ENCODE measurements at places on chromosomes 3 and 15.

DNA sequence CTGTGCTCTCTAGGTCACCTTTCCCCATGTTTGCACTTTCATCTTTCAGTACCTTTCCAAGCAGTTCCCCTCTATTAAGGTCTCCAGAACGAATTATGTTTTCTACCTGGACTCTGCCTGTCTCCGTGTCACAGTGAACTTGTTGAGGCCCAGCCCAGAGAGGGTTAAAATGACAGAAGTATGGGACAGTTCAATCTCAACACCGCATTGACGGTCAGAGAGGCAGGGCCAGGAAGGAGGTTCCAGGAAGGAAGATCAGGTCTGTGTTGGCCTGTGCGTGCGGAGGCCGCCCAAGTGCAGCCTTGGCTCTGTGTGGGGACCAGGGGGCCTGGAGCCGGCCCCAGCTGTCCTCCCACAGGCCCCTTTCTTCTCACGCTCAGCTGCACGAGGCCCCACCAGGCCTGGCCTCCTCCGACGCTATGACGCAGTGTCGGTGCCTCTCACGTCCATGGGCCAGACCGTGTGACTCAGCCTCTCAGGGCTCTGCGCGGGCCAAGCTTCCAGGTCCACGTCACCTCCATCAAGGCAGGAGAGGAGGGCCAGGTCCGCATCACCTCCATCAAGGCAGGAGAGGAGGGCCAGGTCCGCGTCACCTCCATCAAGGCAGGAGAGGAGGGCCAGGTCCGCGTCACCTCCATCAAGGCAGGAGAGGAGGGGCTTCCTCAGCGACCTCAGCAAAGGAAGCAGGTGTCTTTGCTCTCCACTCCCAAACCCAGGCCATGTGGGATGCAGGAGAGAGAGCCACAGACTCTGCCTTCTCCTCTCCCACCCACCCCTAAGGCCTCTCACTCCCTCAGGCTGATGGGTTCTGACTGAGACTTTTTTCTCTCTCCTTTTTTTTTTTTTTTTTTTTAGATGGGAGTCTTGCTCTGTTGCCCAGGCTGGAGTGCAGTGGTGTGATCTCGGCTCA, 83.1 kb downstream of the CPN2 start:
- no peak for DNase-seq

DNA sequence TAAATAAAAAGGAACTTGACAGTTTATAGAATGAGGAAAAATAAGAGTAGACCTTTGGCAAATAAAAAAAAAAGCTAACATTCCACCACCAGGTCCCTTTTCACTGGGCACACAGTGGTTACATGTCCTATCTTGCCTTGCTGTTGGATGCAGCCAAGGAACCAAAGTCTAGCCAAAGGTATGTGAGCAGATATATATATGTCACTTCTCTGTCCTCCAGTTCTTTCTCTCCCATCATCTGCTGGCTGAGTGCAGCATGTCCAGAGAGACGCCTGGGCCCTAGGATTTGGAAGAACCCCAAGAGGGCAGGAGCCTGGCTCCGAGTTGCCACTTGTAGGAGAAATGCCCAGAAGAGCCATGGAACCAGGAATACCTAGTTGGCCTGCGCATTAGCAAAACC, 104.7 kb downstream of the SERPINI1 start:
- no peak for DNase-seq

GRCh38 chr3:48852151-48852550, 4.5 kb upstream of the PRKAR2A start:
- no peak for DNase-seq

DNA sequence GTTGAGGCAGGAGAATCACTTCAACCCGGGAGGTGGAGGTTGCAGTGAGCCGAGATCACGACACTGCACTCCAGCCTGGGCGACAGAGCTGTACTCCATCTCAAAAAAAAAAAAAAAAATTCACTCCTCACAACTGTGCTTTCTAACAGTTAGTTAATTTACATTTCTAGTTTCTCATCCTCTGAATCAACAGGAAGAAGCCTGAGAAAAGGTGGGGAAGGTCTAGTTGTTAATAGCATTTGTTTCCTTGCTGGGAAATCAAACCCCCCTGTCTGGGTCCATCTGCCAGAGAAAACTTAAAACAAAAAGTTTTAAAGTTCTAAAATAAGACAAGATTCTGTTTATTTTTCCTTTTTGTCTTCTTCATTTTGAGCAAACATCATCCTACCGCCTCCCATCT, 62.3 kb downstream of the TMEM39A start:
- no peak for DNase-seq

- no peak for DNase-seq
These were observed 15.3 kb upstream of the HLTF start for GRCh38 chr3:149101641-149102040.

GRCh38 chr3:16589867-16590624, 15.2 kb downstream of the DAZL start:
- DNase-seq: no peak

- no peak for DNase-seq
These were observed 12.3 kb downstream of the ABTB1 start for GRCh38 chr3:127684871-127685707.

DNA sequence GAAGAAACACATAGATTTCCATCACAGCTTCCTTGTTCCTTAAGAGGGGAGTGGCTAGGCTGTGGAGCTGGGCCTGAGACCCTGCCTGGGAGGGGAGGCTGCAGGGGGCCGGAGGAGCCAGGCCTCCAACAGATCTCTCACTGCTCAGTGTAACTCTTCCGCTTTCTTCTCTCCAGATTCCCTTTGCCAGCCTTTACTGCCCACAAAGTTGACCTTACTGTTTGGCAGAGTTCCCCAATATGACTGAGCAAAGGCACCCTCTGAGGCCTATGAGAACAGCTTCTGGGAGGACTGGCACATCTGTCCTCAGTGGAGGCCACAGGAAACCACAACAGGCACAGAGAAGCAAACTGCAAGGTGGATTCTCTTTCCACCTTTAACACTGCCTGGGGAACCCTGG, 38.1 kb downstream of the SLCO2A1 start:
- no peak for DNase-seq

DNA sequence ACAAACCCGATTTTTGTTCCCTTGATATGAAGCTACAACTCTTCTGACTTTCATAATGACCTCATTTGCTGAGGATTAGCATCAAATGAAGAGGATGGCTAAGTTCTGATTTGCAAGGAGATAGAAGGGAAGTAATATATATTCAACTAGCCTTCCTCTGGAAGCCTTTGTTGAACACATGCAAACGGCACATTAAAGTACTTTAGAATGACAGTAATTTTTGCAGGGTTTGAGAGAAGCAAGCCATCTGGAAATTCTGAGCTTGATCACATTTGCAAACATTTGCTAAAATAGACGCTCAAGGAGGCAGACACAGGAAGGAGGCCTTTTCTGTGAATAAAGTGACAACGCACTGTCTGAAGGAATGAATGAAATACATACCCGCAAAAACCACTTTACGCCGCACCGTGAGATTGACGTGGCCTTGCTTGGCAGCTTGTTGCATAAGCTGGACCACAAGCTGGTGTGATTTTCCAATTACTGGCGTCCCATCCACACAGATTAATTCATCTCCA, 657.2 kb downstream of the MAGI1 start:
- DNase-seq: no peak

GRCh38 chr3:159258934-159259333, 457.1 kb downstream of the MFSD1 start:
- no peak for DNase-seq

DNA sequence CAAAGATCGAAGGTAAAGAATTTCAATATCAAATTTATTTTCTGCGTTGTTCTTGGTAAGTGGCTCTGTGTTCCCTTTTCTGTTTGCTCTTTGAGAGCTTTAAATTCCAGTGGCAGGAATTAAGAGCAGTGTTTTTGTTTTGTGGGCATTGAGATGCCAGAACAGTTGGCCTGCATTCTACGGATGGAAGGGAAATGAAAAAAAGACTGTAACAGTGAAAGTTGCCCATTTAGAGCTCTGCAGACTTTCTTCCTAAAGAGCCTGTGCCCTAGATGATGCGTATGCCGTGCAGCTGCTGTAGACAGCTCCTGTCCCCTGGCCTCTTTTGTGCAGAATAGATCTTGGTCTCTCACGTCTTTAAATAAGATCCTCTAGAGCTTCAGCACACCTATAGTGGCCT, 58.8 kb downstream of the KAT2B start:
- DNase-seq: no peak

DNA sequence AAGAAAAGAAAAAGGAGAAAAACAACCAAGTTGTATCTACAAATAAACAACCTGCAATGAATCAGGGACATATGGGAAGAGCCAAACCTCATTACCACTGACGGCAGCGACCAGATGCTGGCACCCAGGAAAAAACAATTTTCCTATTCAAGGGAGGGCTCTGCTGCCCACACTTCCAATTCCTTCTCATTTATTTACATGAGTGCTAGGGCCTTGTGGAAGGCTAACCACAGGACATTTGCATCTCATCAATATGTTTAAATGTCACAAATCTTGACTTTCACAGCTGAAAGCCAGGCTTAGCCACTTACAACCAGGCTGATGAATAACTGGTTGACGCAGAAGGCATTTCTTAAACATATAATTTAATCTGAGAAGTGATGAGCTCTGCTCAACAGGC, 36.0 kb downstream of the RFTN1 start:
- DNase-seq: no peak

DNA sequence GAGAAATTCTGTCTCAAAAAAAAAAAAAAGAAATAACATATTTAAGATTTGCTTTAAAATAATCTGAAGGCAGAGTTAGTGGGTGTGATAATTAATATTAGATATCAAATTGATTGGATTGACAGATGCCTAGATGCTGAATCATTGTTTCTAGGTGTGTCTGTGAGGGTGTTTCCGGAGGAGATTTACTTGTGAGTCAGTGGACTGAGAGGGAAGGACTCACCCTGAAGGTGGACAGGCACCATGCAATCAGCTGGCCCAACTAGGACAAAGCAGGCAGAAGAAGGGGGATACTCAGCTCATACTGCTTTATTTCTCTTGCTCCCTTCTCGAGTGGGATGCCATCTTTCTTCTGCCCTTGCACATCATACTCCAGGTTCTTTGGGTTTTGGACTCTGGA, 16.7 kb upstream of the RPL24 start:
- no peak for DNase-seq

- no peak for DNase-seq
These were observed 92.1 kb upstream of the FXR1 start for GRCh38 chr3:180820400-180820799.

GRCh38 chr3:73605412-73605811, 19.3 kb downstream of the PDZRN3 start:
- DNase-seq: no peak

DNA sequence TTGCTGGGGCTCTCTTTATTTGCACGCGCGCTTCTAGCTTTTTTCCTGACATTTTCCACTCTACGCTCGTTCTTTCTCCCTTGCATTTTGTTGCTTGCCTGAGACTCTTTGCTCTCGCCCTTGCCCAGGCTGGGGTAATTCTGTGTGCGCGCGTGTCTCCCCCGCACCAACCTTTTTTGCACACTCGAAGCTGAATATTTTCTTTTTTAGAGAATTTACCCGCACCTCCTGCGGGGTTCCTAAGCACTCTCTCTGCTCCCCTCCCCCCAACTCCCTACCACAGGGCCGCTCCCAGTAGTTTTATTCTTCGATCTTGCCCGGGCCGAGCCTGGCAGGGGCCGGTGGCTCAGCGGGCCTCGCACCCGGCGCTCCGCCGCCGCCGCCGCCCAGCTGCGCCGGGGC, 732 bp downstream of the FAM43A start:
- DNase-seq: no peak

DNA sequence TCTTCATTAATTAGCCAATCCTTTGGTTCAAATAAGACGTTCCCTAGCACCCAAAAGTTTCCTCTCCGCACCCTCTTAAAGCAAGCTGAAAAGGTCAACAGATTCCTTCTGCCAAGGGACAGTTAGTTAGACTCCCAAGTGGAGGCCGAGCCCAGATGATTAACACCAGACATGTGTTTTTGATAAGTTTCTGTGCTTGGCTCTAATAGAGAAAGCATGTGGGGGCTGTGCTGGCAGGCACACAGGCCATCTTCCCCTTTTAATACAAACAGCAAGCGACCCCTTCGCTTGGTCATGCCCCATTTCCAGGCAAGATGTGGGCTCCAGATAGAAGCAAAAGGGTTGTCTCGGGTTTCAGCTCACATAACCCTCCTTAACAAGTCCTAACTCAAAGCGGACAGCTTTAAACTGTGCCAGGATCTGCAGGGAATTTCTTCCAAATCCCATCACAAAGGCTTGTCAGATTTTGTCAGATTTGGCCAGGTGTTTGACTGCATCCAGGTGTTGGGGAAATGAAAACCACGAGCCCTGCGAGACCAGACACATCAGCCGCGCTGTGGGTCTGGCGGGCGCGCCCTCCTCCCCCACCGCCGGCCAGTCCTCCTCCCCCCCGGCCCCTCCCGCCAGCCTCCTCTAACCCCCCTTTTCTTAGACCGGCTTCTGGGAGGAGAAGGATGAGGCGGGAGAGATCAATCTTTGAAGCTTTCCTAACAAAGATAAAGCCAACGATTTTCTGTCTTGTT, 3.3 kb downstream of the HES1 start:
- DNase-seq: no peak

- no peak for DNase-seq
These were observed 74.9 kb downstream of the NTRK3 start for GRCh38 chr15:88181613-88182012.

DNA sequence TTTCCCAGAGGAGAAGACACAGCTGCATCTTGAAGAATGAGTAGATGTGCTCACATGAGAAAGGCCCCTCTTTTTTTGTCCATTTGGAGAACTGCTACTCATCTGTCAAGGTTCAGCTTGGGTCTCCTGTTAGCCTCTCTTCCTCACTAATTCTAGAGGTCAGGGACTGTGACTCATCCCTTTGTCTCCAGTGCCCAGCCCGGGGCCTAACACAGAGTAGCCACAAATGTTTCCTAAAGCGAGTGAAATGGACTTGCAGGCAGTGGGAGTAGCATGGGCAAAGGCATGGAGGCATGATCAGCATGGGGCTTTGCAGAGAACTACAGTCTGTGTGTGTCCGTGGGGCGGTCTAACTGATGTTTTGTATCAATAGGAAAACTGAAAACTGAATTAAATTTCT, 33.9 kb upstream of the MRPS22 start:
- no peak for DNase-seq

- no peak for DNase-seq
These were observed 74.3 kb upstream of the SCN5A start for GRCh38 chr3:38723569-38724391.

GRCh38 chr3:129576514-129577352, 29.7 kb downstream of the PLXND1 start:
- DNase-seq: peak; percentile 40

DNA sequence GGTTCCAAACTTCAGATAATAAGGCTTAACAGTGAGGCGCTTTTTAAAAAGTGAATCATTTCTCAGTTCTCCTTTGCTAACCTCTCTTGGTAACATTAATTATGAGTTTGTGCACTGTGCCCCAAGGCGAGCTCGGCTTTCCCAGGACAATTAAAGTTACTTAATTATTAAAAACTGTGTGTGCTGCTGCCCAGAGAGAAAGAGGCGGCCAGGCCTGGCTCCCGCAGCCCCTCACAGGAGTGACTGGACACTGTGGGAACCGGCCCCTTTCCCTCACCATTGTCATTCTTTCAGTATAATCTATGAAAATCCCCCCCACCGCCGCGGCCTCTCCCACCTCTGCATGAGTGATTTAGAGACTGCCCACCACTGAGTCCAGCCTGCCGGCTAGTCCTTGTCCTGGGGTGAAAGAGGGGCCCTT, 43.1 kb upstream of the HES1 start:
- DNase-seq: no peak

GRCh38 chr3:195896361-195897080, 11.8 kb downstream of the TNK2 start:
- DNase-seq: no peak

- DNase-seq: no peak
These were observed 356.0 kb upstream of the RBMS3 start for GRCh38 chr3:28924744-28925360.

- DNase-seq: no peak
These were observed 59.4 kb upstream of the FLNB start for GRCh38 chr3:57948781-57949242.
